ENCODE measurements at places on chromosomes 1 and 21.
A peak's percentile ranks its signal among the peaks of the same experiment; 100 is the strongest.

GRCh38 chr1:6776895-6777294 is 8.4 kb upstream of the CAMTA1 start:
- no peak for DNase-seq

DNA sequence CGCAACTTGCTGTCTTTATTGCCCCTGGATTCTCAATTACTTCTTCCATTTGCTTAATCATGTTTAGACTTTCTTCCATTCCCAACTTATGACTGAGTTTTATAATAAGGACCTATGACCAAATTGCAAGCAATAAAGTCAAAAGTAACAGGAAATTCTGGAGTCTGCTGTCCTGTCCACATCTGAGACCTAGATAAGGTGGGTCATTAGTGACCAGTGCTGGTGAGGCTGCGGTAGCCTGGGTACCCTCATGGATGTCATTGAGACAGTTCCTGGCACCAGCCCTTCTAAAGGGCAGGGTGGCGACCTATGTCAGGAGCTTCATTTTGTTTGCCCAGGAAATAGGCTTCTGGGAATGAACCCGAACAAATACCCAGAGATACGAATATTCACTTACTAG is 30.6 kb upstream of the SSBP3 start:
- no peak for DNase-seq

- DNase-seq = peak; percentile 54
Observed at GRCh38 chr1:40630488-40631223, 34.8 kb downstream of the RIMS3 start.

DNA sequence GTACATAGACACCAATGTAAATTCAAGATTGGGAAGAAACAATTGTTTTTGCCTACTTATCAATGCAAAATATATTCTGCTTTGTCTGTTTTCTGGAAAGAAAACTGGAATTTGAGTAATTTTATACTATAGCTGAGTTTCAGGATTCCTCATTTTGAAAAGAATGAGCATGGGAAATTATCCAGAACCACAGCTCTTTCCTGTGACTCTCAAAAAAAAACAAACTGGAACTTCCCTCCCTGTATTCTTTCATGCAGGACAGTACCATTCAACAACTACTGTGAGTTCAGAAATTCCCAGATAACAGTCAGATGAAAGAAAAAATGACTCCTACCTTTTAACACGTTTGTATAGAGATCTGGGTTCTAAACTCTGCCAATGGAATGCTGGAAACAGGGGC is 372.4 kb downstream of the TGFB2 start:
- DNase-seq = no peak
